NCI-H774 (cell line): ENCODE measurements at places on chromosomes 6 and 20.
A peak's percentile ranks its signal among the peaks of the same experiment; 100 is the strongest.

GRCh38 chr20:19283490-19284025 is 71.1 kb downstream of the SLC24A3 start:
- no peak for DNase-seq

- DNase-seq: no peak
These were observed 11.0 kb upstream of the SLC22A1 start for GRCh38 chr6:160110586-160111123.

DNA sequence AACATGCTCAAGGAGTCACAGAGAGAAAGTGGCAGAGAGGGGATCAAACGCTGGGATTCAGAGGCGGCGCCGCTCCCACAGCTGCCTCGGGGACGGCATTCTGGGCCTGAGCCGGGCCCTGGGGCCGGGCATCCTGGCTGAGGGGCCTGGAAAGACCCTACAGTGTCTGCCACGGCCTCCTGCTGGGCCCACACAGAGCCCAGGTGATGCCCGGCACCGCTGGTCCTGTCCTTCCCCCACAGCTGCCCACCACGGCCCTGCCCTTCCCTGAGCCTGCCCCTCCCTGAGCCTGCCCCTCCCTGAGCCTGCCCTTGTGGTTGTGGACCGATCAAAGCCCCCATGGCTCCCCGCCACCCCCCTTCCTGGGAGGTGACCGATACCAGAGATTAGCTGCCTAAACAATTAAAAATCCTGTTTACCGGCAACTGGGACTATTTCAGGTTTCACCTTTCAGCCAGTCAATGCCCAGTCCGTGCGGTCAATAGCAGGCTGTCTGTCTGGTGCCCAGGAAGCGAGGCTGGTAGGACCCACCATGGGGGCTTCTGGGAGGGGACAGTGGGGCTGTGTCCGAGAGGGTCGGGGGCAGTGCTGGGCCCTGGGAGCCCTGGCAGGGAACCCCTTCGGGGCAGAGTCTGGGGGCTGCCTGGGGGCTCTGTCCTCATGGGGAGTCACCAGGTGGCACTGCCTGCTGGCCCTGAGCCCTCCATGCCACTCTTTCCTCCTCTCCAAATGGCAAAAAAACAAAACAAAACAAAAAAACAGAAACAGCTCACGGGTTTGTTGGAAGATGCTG is 55.4 kb upstream of the GATA5 start:
- no peak for DNase-seq

GRCh38 chr6:27478141-27478705 is 5.3 kb upstream of the ZNF184 start:
- DNase-seq: no peak

- no peak for DNase-seq
These were observed 1.4 kb downstream of the LAMP5 start for GRCh38 chr20:9515741-9516233.

DNA sequence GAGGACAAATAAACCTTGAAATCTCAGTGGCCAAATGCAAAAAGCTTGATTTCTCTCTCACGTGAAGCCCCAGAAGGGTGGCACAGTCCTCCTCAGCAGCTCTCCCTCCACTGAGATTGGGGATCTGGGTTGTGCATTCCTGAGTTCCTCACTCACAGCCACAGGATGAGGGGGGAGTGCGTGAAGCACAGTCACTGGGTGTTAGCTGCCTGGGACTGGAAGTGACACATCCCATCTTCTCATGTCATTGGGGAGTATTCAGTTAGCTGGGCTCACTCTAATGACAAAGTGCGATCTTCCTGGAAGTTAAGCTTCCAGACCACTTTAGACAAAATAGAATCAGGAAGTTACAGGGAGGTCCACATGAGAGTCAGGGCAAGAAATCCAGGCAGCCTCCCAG is 192.2 kb upstream of the LRFN2 start:
- no peak for DNase-seq

DNA sequence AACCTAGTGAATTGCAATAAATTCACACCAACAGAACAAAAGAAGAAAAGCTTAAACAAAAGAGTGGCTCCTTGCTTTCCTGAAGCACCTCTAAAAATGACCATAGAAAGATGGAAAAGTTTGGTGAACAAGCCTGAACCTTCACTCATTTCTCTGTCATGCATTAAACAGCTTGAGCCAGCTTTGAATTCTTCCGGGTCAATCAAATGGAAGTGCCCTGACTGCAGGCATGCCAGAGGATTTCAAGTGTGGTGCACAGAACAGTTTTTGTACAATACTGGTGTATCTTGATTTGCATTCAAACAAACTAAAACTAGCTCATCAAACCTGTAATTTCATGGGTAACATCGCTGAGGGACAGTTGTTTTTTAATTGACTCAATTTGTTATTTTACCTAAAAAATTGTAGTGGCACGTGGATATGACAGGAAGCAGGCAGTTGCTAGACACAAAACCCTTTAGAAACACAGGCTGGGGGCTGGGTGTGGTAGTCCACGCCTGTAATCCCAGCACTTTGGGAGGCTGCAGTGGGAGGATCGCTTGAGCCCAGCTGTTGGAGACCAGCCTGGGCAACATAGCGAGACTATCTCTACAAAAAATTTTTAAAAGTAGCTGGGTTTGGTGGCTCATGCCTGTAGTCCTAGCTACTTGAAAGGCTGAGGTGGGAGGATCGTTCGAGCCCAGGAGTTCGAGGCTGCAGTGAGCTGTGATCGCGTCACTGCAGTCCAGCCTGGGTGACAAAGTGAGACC is 9.1 kb downstream of the CASS4 start:
- DNase-seq: no peak

- no peak for DNase-seq
These were observed 6.5 kb downstream of the RIPOR2 start for GRCh38 chr6:24929242-24929641.

GRCh38 chr6:119294984-119295383 is 54.6 kb downstream of the MAN1A1 start:
- DNase-seq: no peak

- DNase-seq: no peak
These were observed 335.6 kb downstream of the ZFAND3 start for GRCh38 chr6:38155144-38155543.

- no peak for DNase-seq
These were observed 92.4 kb upstream of the NFATC2 start for GRCh38 chr20:51634877-51635276.

DNA sequence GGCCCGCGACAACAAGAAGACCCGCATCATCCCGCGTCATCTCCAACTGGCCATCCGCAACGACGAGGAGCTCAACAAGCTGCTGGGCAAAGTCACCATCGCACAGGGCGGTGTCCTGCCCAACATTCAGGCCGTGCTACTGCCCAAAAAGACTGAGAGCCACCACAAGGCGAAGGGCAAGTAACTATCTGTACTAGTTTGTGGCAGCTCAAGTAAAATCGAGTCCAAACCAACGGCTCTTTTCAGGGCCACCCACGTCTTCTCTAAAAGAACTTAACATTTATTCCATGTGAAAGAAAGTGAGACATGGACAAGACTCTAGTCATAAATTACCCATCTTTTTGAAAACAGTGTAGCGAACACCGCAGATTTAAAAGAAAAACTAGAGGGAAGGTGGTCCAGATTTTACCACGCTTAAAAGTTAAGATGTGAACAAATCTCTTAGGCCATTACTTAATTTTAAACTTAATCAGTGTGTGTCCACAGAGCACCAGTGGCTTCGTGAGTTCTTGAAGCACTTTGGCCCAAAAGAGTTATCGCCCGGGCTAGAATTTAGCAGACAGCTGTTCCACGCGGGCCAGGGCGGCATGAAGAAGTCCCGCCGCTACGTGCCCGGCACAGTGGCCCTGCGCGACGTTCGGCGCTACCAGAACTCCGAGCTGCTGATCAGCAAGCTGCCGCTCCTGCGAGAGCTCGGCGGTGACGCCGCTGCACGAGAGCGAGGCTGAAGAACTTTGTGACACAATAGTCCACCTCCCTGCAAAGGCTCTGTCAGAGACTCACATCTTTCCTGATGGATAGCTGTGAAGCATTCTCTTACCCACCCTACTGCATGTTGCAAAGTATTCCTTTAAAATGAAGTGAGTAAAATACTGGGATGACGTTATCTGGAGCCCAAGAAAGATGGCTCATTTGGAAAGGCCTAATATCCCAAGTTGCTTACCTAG is 113.9 kb upstream of the PRSS16 start:
- DNase-seq: peak; percentile 58

DNA sequence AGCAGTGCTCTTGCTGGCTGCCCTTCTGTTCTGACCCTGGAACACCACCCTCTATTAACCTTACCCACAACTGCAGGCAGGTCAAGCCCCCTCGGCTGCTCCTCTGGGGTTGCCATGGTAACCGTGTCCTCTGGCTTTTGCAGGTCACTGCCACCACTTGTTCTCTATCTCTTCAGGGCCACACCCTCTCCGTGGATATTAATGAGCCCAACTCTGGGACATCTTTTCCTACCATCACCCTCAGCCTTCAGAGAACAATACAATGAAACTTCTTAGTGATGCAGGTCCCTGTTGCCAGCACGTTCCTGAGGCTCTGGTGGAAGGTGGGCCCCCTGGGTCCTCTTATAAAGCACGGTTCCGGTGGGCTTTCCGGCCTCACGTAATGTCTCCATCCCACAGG is 30.8 kb upstream of the MICB start:
- DNase-seq: no peak

- DNase-seq: no peak
These were observed 2.4 kb downstream of the MYBL2 start for GRCh38 chr20:43669332-43669731.

- no peak for DNase-seq
These were observed 7.8 kb upstream of the PNISR start for GRCh38 chr6:99432877-99433276.
